Mesendoderm (in vitro differentiated cells): ENCODE measurements at places on chromosomes 2 and 18.
A peak's percentile ranks its signal among the peaks of the same experiment; 100 is the strongest.

- no peak for DNase-seq
Measured at GRCh38 chr2:183614799-183615435, 490.7 kb downstream of the NUP35 start.

DNA sequence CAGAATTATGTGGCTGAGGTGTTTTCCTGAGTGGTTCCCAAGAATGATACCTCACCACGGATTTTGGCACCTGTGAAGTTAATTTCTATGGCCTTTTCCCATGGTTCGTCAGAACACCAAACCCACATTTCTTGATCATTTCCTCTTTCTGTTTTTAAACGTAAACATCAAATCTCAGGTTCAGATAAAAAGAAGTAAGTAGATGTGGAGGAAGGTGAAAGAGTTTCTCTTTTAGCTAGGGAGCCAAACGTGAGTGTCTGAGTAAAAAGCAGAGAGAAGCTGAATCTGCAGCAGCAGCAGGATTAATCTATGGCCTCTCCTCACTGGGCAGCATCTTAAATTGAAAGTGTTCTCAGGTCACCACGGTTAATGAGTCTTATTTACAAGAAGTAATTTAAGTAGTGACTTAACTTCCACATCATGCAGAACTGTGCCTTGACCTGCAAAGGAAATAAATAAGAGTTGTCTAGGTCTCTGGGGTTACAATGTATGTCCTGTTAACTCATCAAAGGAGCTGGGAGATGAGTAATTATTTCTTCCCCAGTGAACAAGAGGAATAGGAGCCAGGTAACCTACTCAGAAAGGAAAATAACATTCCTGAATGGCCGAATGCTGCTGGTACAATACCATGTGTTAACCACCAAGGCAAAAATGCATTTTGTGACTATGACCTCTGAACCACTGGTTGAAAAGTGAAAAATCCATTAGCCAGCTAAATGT, 139.6 kb upstream of the NETO1 start:
- DNase-seq: no peak

DNA sequence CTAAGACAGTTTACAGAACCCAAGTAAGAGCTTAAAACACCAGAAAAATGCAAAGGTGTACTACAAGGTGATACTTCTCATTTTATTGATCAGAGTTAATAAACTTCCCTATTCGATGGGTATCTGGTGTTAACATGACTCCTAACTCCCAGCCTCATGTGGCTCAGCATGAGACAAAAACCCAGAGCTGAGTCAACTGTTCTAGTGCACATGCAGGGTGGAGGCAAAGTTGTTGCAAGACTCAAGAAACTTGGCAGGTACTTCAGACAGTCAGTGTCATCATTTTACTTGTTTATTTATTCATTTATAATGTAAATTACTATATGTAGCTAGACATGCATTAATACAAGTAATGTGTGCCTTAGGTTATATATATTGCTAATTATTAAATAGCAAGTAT, 216.6 kb upstream of the DSEL start:
- no peak for DNase-seq

GRCh38 chr2:180227461-180227860, 220.4 kb upstream of the CWC22 start:
- no peak for DNase-seq

DNA sequence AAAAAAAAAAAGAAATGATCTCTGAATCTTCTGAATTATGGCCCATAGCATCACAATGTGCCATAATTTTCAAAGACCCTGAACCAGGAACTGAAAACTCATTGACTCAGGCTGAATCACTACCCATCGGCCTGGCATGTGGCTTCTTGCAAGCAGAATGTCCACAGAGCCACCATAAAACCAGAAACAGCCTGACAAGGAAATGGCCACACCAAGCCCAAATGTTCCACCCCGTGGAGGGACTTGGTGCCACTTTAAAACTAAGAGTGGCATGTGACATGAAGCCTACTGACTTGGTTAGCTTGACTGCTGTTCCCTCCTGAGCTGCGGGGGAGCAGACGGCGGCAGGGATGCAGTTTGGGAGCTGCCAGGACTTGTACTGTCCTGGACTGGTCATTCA, 71.2 kb upstream of the RBM44 start:
- DNase-seq: no peak

- DNase-seq: no peak
Measured at GRCh38 chr2:101446869-101447268, 28.0 kb downstream of the RFX8 start.

- DNase-seq: peak; percentile 22
Measured at GRCh38 chr2:156466739-156467405, 30.7 kb downstream of the GPD2 start.

DNA sequence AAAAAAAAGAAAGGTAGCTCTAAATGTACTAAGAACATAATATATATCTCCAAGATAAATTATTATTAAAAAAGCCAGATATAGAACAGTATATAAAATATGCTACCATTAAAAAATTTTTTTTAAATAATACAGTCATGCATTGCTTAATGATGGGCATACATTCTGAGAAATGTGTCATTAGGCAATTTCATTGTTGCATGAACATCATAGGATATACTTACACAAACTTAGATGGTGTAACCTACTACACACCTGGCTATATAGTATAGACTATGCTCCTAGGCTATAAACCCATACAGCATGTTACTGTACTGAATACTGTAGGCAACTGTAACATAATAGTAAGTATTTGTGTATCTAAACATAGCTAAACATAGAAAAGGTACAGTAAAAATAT, 18.3 kb upstream of the LAPTM4A start:
- no peak for DNase-seq

GRCh38 chr2:168703926-168704325, 98.5 kb upstream of the NOSTRIN start:
- no peak for DNase-seq

DNA sequence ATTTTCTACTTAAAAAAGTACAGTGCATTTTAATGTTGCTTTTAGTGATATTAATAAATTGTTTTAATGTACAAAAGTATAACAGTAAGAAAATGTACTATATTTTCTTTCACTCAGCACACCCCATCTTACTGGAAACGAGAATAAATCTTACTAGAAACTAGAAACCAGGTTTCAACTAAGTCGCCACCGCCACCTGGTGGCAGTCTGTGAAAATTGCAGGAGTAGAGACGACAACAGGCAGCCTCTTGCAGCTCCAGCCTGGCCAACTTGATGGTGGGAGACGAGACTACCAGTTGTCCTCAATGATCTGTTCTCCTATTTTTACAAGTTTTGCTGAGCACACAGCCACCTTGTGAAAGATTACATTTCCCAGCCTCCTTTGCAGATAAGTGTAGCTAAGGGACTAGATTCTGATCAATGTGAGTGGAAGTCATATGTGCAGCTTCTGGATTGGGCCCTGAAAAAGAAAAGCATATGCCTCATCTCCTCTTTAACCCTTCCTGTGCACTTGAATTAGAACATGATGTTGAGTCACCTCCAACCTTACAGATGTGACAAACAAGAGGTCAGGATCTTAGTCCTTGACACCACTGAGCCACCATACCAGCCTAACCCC, 8.7 kb downstream of the OTOF start:
- DNase-seq: peak; percentile 88
